ENCODE measurements at places on chromosomes 16 and 17. TPM values are rescaled to one million over a fixed set of nuclear protein-coding genes. Genes with fewer than 3 reads are reported as not detected.

GRCh38 chr17:12567077-12568053 is 98.3 kb upstream of the MYOCD start:
- DNase-seq = no peak

DNA sequence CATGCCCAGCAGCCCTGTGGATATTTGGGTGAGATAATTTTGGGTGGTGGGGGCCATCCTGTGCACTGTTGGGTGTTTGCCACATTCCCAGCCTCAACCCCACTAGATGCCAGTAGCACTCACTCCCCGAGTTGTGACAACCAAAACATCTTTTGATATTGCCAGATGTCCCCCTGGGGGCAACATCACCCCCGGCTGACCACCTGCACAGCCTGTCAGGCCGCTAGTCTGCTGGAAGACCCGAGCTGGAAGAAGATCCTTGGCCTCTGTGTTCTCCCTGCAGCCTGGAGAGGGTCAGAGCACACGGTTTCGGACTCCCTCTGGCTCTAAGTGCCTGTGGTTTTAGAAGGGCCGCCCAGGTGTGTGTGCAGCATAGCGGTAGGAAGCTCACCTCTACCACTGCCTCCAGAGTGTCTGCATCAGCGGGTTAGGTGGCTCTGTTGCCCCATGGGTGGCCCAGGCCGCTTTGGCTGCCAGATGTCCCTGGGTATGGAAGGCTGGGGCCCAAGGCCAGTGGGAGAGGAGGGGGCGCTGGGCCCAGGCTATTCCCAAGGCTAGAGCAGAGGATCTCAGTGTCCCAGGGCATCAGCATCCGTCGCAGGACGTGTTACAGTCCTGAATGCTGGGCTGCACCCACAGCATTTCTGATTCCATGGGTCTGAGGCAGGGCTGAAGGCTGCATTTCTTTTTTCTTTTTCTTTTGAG is 195.8 kb upstream of the GSE1 start:
- no peak for DNase-seq

DNA sequence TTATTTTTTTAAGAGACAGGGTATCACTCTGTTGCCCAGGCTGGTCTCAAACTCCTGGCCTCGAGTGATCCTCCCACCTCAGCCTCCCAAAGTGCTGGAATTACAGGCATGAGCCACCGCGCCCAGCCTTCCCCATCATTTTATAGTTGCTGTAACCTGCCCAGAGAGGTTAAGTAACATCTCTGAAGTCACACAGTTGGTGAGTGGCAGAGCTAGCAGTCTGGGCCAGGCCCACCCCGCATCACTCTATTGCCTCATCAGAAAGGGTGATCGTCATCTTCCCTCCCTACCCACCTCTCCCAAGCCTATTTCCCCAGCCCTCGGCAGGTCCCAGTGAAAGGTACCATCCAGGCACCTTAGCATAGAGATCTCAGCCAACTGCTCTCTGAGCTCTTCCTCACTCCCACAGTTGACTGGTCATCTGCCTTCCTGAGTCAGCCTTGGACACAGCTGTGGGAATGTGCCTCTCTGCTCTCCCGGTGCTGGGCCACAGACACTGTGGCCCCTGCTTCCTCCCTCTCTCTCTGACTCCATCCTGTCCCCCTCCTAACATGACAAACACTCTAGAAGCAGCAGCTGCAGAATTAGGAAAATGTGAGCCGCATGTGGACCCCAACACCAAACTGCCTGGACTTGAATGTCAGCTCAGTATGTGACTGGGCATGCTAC is 57.1 kb downstream of the SCNN1B start:
- no peak for DNase-seq

DNA sequence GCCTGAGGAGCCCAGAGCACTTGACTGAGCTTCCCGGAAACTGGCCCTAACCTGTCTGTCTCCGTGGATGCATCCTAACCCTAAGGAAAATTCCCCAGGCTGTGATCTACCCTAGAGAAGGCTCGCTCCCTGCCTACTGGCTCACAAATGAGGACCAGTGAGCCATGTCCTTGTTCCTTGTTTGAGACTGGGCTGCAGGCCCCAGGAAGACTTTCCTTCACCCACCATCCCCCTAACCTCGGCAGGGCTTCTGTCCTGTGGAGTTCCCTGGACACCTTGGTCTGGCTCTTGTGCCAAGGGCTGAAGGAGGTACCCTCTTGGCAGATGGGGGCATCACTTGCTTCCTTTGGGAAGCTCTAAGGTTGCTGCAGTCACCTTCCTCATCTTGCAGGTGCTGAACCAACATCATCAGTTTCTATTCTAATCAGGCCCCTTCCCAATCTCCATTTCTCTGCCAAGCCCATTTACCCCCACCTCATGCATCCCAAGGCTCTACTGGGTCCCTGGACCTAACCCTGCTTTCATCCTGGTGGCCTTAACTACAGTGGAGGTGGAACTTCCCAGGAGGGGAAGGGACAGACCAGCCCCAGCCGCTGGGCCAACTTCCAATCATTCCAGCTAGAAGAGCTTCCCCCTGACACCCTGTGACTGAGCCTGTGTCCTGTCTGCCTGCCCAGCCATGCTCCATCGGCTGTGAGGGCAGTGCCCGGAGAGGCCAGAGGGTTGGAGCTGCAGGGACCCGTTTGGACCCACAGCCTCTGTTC is 12.4 kb downstream of the RNF40 start:
- no peak for DNase-seq

DNA sequence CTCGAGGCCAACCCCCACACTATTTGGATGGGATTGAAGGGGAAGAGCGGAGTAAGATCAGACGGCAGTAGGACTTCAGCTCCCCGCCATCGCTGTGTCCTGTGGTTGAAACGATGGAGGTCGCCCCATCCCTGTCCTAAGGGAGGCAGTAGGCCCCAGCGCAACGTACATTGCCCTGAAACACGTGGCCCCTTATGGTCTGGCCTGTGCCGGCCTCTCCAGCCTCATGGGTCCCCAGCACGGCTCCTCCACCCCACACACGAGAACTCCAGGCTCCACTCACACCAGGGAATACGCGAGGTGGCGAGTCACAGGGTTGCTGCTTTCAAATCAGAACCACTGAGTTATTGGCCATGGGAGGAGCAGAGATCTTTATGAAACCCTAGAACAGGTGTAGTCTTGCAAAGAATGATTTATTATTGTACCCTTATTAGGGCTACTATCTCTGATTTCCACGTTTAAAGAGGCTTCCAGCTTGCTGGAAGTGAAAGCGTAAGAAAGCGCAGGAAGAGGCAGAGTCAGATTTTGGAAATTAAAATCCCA is 669 bp upstream of the DCTPP1 start:
- no peak for DNase-seq

DNA sequence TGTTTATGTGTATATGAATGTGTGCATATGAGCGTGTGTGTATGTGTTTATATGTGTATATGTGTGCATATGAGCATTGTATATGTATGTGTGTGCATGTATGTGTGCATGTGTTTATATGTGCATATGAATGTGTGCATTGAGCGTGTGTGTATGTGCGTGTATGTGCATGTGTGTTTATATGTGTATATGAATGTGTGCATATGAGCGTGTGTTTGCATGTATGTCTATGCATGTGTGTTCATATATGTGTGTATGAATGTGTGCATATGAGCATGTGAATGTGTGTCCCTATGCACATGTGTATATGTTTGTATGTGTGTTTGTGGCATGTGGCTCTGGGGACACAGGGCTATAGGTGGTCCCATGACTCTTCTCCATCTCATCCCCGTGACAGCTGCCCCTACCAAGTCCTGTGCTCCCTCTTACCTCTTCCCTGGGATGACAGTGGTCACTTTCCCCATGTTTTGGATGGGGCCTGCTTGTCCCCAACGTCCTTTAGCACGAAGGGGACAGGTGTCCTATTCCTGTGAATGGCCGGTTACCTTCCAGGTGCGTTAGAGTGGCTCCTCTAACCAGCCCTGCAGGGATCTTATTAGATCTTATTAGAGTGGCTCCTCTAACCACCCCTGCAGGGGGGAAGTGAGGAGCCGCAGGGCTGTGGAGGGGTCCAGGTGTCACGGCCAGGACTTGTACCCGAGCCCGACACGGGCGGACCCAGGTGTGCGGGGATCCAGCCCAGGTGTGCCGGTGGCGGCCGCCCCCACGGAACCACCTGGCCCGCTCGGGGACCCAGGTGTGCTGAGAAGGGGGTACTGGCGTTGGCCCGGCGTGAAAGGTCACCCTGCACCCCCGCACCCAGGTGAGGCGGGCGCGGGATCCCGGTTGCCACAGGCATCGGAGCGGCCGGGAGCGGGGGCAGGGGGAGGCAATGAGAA is 105.6 kb downstream of the SEC14L1 start:
- DNase-seq = no peak

DNA sequence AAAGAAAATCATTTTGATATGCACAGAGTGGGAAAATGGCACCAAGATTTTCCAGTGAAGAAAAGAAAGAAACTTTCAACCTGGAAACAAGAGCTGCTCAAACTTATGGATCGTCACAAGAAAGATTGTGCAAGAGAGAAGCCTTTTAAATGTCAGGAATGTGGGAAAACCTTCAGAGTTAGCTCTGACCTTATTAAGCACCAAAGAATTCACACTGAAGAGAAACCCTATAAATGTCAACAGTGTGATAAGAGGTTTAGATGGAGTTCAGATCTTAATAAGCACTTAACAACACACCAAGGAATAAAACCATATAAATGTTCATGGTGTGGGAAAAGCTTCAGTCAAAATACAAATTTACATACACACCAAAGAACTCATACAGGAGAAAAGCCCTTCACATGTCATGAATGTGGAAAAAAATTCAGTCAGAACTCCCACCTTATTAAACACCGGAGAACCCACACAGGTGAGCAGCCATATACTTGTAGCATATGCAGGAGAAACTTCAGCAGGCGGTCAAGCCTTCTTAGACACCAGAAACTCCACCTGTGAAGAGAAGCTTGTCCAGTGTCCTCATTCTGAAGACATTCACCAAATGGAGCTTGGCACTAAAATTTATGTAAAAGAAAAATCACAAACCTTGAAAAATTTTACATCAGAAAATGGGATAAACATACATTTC is 12.2 kb downstream of the ZNF75A start:
- DNase-seq = no peak

DNA sequence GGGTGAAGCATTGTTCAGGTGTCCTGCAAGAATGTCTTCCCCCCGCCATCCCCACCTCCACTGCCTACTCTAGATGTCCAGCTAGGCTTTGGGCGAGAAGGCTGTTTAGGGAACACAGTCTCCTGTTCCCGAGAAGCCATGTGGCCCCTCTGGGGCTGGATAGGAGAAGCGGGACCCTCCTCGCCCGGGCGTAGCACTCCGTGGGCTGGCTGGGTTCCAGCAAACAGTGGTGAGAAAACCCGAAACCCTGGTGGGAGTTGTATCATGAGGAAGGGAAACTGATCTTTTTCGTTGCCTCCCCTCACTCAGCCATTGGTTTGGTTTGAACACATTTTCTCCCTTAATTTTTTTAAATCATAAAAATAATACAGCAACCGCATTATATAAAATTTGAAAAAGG is 56.6 kb downstream of the IRF8 start:
- DNase-seq = no peak

GRCh38 chr16:85326794-85327181 is 214.5 kb upstream of the CIBAR2 start:
- no peak for DNase-seq

GRCh38 chr17:15501793-15502192 is 34.4 kb upstream of the CDRT4 start:
- DNase-seq = no peak

- DNase-seq = peak; percentile 47
These were observed 19.7 kb downstream of the IL34 start for GRCh38 chr16:70665806-70666735.

- no peak for DNase-seq
These were observed 93.3 kb upstream of the TNRC6C start for GRCh38 chr17:77865112-77865611.

DNA sequence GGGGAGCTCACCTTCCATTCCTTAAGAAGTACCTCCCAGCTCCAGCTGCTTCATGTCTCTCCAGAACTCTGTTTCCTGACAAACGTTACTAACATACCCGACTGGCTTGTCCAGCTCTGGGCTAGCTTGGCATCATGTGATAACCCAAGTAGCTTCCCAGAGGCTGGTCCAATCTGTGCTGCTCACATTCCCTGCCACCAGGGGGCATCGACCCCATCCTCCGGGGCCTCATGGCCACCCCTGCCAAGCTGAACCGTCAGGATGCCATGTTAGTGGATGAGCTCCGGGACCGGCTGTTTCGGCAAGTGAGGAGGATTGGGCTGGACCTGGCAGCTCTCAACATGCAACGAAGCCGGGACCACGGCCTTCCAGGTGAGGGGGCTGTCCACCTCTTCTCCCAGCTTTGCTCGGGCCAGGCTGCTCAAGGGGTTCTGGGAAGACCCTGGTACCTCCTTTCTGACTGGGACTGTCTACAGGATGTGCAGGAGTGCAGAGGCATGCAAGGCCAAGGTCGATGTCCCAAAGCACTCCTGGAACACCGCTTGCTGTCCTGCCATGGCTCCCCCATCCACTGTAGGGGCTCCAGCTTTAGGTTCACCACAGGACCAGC is 7.6 kb downstream of the EPX start:
- no peak for DNase-seq

GRCh38 chr17:50719144-50719923 is at the start of gene LUC7L3:
Gene LUC7L3 (plus strand): TSS chr17:50719603. CDS start chr17:50719733, 130 bp downstream.
- DNase-seq = peak; percentile 81

DNA sequence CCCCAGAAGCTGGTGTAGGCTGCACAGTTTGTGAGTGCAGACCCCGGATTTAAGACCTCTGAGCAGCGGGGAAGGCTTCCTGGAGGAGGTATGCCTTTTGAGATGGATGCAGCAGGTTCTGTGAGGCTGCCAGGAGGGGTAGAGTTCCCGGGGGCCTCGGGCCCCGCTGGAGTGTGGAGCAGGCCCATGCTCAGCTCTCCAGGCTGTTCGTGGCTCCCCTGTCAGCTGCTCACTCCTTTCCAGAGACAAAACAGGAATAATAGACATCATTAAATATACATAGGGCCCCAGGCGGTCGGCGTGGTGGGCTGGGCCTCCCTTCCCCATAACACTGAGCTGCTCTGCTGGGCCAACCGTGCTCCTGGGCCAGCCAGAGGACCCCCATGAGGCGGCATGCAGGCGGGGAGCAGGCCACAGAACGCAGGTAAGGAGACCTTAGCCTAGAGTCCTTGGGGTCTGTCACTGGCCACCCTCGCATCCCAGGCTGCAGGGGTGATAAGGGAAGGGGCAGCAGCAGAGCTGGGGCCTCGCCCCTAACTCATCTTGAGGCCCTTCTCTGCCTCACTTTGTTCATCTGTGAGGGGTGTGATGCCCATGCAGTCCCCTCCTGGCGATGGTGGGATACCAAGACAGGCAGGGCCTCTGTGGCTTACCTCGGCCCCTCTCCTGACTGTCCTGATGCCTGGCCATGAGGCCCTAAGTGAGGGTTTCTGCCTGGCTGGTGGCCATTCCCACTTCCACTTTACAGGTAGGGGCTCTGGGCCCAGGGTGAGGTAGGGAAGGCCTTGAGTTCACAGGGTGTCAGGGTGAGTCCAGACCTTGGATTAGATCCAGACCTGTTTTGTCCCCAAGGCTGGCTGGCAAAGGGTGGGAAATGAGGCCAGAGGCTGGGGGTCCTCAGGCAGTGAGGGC is at the start of gene MYO15A:
Gene MYO15A (plus strand): TSS at position 356 of the 912 bp plus-strand sequence. CDS start 10,045 bp downstream, outside the sequence.
- DNase-seq = no peak

- DNase-seq = no peak
These were observed 238.1 kb downstream of the NTN1 start for GRCh38 chr17:9259419-9259818.

The CA5A gene
- total RNA-seq = not detected

The NOXO1 gene
- not detected for total RNA-seq

Measured in ascending aorta (tissue), 2 donors.